Stimulated activated CD8-positive, alpha-beta memory T cell treated with anti-CD3 and anti-CD28 coated beads, Interleukin-15, amount 100 ng/mL, for 48 hours (primary cell): ENCODE measurements at places on chromosomes 4 and X.

DNA sequence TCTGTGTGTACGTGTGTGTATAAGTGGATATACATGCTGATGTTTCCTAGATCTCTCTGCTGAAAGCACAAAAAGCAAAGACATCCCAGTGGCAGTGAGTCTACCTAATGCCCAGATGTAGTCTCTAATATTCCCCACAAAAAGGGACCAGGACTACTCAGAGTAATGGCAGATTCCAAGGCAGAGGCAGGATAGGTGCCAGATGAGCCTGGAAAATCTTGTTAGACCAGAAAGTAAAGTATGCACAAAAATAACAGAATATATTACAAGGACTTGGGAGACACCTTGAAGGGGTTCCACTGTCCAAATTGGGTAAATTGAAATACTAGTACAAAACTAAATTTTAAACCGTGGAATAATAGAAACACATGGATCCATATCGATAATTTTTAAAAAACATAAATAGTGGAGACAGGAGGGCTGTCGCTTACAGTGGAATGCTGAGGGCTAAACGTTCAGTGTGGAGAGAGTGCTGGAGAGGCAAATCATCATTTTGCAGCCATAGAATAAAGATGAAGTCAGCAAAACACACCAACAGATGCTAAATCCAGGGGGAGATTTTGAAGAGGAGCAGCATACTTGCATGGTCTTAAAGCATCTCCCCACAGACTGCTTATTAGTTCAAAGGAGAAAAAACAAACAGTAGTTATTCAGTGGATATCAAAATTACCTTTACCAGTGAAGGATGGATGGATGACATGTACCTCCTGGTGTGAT is 123.4 kb upstream of the TSPAN5 start:
- no peak for DNase-seq

DNA sequence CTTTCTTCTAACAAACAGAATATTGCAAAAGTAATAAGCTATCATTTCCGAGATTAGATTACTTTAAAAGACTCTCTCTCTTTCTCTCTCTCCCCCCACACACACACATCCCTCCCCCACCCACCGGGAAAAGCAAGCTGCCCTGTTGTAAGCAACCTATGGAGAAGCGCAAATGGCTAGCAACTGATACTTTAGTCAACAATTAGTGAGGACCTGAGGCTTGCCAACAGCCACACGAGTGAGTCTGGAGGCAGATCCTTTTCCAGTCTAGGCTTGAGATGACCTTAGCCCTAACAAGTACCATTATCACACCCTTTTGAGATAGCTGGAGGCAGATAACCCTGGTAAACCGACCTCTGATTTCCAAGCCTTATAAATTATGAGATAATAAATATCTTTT is 19.7 kb upstream of the ADGRL3 start:
- DNase-seq: no peak

DNA sequence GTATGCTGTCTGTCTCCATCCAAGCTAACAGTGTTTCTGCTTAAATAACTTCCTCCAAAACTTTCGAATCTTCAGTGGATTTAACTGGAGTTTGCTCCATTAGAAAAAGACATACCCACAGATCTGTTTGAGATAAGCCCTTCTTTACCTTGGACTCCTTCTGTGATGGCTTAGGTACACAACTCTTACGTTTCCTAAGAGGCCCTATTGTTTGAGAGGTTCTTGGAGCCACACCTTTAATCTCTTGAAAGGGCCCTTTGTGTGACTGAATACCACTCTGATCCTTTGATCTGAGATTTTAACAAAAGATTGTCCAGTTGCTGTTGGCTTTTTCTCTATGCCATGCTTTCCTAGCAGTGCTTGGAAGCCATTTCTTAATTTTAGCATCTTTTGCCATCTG is 92.5 kb downstream of the AKAP4 start:
- DNase-seq: no peak

- DNase-seq: no peak
Measured at GRCh38 chr4:53431052-53431451, 53.6 kb downstream of the FIP1L1 start.

- no peak for DNase-seq
Measured at GRCh38 chrX:74431797-74432196, 10.5 kb downstream of the SLC16A2 start.

- no peak for DNase-seq
Measured at GRCh38 chr4:48635980-48636379, 144.1 kb downstream of the FRYL start.

GRCh38 chrX:45026036-45026435 is 153.0 kb downstream of the KDM6A start:
- DNase-seq: no peak

GRCh38 chr4:158020176-158020575 is 152.6 kb downstream of the GASK1B start:
- DNase-seq: no peak

DNA sequence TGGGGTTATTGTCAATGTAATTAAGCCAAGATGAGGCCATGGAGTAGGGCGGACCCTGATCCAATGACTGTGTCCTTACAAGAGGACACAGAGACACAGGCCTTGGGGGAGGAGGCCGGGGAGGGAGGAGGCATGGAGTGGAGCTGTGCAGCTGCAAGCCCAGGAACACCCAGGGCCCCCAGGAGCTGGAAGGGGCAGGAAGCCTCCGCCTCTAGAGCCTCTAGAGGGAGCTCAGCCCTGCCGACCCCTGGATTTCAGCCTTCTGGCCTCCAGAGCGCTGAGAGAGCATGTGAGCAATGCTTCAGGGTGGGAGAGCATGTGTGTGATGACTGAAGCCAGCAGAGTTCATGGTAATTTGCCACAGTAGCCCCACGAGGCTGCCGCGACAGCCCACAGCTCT is 234.6 kb downstream of the AFAP1 start:
- no peak for DNase-seq

DNA sequence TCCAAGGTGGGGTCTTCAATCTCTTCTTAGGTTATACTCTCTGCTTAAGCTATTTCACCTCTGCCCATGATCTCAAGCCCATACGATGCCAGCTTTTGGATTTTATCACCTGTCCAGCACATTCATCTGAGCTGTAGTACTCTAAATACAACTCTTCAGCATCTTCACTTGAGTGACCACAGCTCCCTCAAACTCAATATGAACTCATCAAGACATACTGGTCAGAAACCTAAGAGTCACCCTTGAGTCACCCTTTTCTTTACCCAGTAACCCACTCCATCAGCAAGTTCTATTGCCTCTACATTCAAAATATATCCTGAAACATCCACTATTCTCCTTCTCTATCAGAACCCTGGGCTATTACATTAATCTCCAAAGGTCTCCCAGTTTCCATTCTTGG is 69.4 kb downstream of the DCHS2 start:
- no peak for DNase-seq

DNA sequence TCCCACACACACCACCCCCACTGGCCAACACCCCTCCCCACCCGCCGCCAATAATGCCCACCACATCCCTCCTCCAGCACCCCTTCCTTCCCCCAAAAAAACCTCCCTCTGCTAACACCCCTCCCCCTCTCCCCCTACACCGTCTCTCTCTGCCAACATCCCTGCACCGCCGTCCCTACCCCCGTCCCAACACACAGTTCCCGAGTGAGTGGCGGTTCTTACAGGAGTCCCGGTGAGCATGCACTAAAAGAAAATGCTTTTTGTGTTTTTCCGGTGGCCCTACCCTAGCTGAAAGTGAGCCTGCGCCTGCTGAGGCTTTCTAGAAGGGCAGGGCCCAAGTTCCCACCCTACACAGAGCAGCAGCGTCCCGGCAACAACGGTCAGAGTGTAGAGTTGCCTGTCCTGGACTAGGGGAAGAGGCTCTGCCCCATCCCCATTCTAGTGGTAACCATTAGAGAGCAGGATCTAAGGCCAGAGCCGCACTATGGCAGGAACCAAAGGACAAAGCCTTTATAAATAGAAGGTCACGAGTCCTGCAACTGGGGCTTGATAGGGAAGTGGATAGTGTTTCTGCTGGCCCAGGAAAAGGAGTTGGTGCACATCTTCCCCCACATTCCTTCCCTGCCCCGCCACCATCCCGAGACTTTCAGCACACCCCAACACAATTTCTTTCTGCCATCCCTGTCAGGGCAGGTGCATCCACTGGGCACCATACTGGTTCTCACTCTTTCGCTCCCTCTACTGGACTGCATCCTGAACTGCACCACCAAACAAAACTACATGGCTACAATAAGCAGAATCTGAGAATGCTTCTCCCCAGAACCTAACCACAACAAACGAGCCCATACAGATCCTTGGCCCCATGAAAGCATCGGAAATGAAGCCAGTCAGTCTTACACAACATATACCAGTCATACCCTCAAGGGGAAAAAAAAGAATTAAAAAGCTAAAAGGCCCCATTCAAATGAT is 78.1 kb upstream of the PAGE3 start:
- no peak for DNase-seq

- no peak for DNase-seq
Measured at GRCh38 chr4:42865572-42866189, 26.8 kb upstream of the GRXCR1 start.

DNA sequence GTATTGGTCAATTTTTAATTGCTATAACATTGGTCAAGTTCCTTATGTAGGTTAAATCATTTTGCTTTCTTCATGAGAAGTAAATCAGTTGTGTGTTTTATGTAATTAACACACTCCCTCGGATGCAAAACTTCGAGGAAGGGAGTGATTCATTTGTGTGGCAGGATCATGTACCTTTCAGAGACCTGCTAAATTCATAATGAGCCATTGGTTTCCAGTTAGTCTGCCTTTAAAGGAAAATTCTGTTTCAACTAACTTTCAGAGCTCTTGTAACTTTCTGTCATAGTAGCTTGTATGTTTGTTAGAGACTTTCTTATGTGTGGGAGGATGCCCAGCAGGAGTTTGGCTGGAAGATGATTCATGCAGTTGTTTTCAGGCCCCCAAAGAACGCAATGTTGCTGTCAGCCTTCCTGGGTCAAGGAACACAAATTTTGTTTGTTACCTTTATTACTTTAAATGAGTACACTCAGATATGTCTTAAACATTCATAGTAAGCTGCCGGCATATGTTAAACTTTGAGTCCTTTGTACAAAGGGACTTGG is 72.1 kb downstream of the GPR101 start:
- DNase-seq: no peak

GRCh38 chr4:74100531-74100930 is 1.5 kb upstream of the CXCL2 start:
- DNase-seq: no peak

DNA sequence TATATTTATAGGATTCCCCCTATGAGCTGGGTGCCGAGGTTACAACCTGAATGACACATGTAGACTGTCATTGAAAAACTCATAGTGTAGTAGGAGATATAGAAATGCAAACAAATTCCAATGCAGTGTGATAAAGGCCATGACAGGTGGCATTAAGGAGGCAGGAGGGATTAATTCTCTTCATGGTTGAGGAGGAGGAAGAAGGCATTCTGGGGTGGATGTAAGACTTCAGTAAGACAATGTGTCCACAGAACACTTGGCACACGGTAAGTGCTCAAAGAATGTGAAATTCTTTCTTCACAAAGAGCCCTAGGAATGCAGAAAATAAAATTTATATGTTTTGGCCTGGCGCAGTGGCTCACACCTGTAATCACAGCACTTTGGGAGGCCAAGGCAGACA is 136.5 kb downstream of the RBM47 start:
- no peak for DNase-seq

DNA sequence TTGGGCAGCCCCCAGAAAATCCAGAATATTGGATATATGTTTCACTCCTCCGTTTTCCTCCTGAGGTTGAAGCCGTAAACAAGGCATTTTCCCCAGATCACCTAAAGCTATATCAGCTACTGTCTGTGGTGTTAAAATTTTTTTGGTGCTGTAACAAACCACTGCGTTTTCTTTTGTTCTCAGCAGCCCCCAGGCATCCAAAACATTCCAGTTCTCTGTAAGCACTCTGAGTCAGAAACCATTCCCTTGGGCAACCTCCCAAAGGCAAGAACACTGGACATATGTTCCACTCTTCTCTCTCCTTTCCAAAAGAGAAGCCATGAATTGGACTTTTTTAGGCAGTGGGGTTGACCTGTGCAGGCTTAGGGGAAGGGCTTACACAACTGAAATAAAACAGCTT is 310.9 kb downstream of the MID1IP1 start:
- DNase-seq: no peak

- DNase-seq: no peak
Measured at GRCh38 chr4:102037566-102037965, 247.0 kb downstream of the BANK1 start.

GRCh38 chr4:52552778-52553177 is 106.3 kb downstream of the USP46 start:
- DNase-seq: no peak

GRCh38 chr4:109890076-109890475 is 22.6 kb upstream of the EGF start:
- DNase-seq: no peak

GRCh38 chrX:47745416-47745815 is 86.4 kb upstream of the UXT start:
- no peak for DNase-seq

GRCh38 chr4:138967313-138967712 is 48.3 kb upstream of the NOCT start:
- no peak for DNase-seq

DNA sequence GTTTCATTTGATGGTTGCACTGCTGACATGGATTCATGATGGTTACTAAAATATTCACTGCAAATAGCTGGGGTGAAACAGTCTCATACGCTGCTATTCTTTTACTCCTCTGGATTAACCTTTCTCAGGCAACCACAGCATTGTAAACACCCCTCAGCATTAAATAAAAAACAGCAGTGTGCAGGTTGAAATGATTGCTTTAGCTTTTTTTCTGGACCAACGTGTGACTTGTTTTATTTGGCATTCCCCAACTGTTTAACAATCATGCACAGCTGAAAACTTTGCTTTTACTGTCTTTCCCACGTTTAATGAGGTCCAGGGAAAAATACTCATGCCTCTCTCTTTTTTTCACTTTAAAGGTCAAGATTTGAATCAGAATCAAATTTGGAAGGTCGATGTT is 490.8 kb downstream of the RAPGEF2 start:
- no peak for DNase-seq

DNA sequence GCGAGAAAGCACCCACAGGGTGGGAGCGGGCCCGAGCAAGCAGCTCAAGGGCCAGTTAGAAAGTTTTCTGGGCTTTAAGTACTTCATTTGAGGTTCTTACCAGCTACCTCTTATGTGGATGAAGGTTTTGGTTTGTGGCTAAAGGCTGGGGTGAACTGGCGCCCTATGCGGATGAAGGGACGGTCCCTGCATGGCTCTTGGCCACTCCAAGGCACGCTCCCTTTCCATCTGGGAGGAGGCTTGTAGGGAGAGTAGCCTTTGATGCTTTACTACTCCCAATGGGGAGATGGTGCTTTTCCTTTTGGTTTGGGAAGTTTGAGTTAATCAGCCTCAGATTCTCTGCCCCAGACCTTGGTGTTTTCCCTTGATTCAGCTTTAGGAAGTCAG is 17.7 kb downstream of the MRFAP1 start:
- no peak for DNase-seq

GRCh38 chrX:38435130-38435529 is 82.7 kb downstream of the OTC start:
- no peak for DNase-seq

DNA sequence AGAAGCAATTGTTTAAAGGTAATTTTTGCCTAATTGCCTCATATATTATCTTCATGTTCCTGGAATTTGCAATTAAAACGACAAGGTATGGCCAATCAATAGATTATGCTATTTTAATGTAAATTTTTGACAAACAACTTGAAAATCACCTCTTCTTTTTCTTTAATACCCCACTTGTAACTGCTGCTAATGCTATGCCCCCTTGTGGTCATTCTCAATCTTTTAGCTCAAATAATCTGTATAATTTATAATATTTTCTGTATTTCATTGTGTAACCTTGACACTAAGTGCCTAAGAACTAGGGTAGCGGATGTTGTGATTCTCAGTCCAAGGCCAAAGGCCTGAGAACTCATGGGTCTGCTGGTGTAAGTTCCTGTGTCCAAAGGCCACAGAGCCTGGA is 831.7 kb upstream of the POU3F4 start:
- no peak for DNase-seq

GRCh38 chr4:20679951-20680350 is 20.3 kb upstream of the PACRGL start:
- no peak for DNase-seq
